ENCODE measurements at places on chromosomes 5 and 9. TPM values are rescaled to one million over a fixed set of nuclear protein-coding genes. Genes with fewer than 3 reads are reported as not detected.

GRCh38 chr9:36426945-36427344, 26.9 kb upstream of the RNF38 start:
- no peaks in the 10 kb centered on the region for H3K4me1 ChIP-seq
- DNase-seq: no peak
- no peak overlapping the region for H3K4me3 ChIP-seq
- no peak overlapping the region for H3K27ac ChIP-seq
- H3K27me3 ChIP-seq: no peaks in the 10 kb centered on the region

The UTP15 gene
- 4.5 TPM for polyA plus RNA-seq

The CDC37L1 gene
- 8.5 TPM for polyA plus RNA-seq

DNA sequence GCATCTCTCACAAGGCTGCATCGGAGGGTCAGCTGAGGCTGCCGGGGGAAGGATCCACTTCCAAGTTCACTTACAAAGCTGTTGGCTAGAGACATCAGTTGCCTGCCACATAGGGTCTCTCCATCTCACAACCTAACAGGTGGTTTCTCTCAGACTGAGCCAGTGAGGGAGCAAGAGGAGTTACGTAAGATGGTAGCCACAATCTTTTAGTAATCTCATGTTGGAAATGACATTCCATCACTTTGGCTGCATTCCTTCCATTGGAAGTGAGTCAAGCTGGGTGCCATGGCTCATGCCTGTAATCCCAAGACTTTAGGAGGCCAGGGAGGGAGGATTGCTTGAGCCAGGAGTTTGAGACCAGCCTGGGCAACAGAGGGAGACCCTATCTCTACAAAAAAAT, 7.4 kb upstream of the GRK6 start:
- no peaks in the 10 kb centered on the region for H3K36me3 ChIP-seq
- H3K27ac ChIP-seq: no peak overlapping the region
- no peaks in the 10 kb centered on the region for H3K4me1 ChIP-seq
- H3K27me3 ChIP-seq: no peaks in the 10 kb centered on the region
- no peak overlapping the region for H3K4me3 ChIP-seq

DNA sequence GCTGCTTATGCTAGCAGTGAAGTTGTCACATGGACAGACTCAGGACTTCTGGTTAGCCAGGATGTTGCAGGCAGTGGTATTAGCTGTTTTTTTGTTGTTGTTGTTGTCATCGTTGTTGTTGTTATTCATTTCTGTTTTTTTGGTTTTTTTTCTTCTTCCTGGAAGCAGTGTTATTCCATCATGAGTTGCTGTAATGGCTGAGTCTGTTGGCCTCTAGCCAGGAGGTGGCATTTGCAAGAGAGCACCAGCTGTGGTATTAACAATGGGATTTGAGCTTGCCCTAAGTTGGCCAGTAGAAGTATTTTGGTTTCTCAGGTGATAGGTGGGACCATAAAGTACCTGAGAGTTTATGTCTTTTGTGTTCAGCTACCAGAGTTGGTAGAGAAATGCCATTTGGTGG, 561.1 kb downstream of the KCTD16 start:
- H3K4me3 ChIP-seq: no peak overlapping the region
- no peaks in the 10 kb centered on the region for H3K27me3 ChIP-seq
- DNase-seq: no peak
- H3K4me1 ChIP-seq: no peaks in the 10 kb centered on the region
- H3K36me3 ChIP-seq: no peaks in the 10 kb centered on the region

- H3K4me1 ChIP-seq: no peaks in the 10 kb centered on the region
- H3K36me3 ChIP-seq: no peaks in the 10 kb centered on the region
- H3K4me3 ChIP-seq: no peak overlapping the region
Observed at GRCh38 chr9:135584934-135585333, 23.4 kb downstream of the PAEP start.

The ZFP2 gene
- polyA plus RNA-seq: 3.2 TPM

GRCh38 chr9:78857373-78858225, 560.7 kb downstream of the PSAT1 start:
- H3K27ac ChIP-seq: no peak overlapping the region
- no peaks in the 10 kb centered on the region for H3K27me3 ChIP-seq
- no peak overlapping the region for H3K4me3 ChIP-seq
- no peaks in the 10 kb centered on the region for H3K36me3 ChIP-seq

DNA sequence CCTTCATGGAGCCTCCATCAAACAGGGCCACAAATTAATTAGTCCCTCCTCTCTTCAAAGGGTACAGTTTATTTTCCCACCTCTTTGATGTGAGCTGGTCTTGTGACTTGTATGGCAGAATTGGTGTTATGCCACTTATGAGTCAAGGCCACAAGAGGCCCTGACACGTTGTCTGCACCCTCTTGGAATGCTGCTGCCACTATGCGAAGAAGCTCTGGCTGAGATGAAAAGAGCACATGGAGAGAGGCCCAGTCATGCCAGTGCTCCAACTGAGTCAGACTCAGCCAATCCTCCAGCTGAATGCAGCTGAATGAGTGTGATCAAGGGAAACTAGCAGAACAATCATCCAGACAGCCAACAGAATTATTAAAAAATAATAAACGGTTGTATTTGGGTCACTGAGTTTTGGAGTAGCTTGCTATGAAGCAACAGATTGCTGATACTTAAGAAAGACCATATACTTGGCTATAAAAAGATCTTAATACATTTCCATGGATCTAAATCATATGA, 128.3 kb downstream of the MARCHF11 start:
- H3K27me3 ChIP-seq: no peaks in the 10 kb centered on the region
- H3K27ac ChIP-seq: no peak overlapping the region
- no peaks in the 10 kb centered on the region for H3K36me3 ChIP-seq
- no peak overlapping the region for H3K4me3 ChIP-seq
- no peaks in the 10 kb centered on the region for H3K4me1 ChIP-seq

DNA sequence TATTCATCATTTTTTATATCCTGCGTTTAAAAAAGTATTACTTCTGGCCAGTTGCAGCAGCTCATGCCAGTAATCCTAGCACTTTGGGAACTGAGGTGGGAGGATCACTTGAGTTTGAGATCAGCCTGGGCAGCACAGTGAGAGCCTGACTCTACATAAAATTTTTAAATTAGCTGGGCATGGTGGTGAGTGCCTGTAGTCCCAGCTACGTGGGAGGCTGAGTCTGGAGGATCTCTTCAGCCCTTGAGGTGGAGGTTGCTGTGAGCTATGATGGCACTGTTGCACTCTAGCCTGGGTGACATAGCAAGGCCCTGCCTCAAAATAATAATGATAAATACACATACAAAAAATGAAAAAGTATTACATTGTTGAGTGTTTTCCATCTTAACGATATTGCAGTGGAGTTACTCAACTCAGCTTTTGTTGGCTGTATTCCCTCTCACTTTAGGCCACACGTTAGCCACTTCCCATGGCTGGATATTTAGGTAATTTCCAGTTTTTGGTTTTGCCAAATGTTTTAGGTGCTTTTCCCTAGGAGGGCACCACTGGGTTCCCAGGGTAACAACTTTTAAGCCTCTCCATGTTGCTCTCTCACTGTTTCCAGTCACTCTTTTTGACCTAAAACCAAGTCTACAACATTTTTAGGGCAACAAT, 20.6 kb downstream of the SHB start:
- H3K36me3 ChIP-seq: no peaks in the 10 kb centered on the region
- H3K27ac ChIP-seq: peak overlapping the region; percentile 85
- no peak for DNase-seq
- no peak overlapping the region for H3K4me3 ChIP-seq
- no peaks in the 10 kb centered on the region for H3K27me3 ChIP-seq
- H3K4me1 ChIP-seq: peaks cover 21% of the 10 kb centered on the region

- H3K4me1 ChIP-seq: no peaks in the 10 kb centered on the region
- no peak for DNase-seq
- H3K36me3 ChIP-seq: no peaks in the 10 kb centered on the region
- H3K4me3 ChIP-seq: no peak overlapping the region
Observed at GRCh38 chr5:76521240-76521758, 101.9 kb downstream of the F2RL2 start.

The C9orf50 gene
- polyA plus RNA-seq: not detected

GRCh38 chr9:133576875-133577736, 32.1 kb downstream of the FAM163B start:
- H3K27me3 ChIP-seq: no peaks in the 10 kb centered on the region
- no peaks in the 10 kb centered on the region for H3K36me3 ChIP-seq
- no peak for DNase-seq
- H3K4me3 ChIP-seq: no peak overlapping the region

DNA sequence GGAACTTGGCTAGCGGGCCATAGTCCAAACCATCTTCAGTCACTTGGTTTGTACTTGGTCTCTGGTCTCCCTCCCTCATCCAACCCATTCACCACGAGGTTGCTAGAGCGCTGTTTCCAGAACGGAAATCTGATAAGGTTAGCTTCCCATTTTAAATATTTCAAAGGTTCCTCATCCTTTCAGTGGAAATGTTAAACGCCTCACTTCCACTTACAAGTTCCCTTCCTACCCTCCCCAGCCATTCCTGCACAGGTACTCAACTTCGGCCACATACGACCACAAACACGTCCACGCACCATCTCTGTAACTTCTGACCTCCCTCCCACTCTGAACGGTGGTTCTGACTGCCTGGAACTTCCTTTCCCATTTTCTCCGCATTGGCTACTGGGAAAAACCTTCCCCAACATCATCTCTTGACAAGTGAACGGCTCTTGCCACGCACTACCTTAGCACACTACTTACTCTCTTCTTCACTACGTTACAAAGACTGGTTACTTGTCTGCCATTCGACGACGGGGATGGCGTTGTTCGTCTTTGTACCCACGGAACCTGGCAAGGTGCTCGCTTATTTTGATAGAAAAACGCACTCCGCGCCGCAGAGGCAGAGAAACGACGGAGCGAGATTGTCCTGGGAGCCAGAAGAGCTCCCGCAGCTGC, 629 bp downstream of the CCNH start:
- H3K36me3 ChIP-seq: no peaks in the 10 kb centered on the region
- no peaks in the 10 kb centered on the region for H3K27me3 ChIP-seq
- H3K27ac ChIP-seq: peak overlapping the region; percentile 95
- H3K4me3 ChIP-seq: peak overlapping the region; percentile 55
- peaks cover 8% of the 10 kb centered on the region for H3K4me1 ChIP-seq
- no peak for DNase-seq

The IL9 gene
- polyA plus RNA-seq: not detected

- H3K4me3 ChIP-seq: no peak overlapping the region
- H3K4me1 ChIP-seq: no peaks in the 10 kb centered on the region
- H3K36me3 ChIP-seq: no peaks in the 10 kb centered on the region
Observed at GRCh38 chr5:111135363-111135762, 43.2 kb downstream of the WDR36 start.

The IFNA21 gene
- polyA plus RNA-seq: not detected

GRCh38 chr5:28737682-28738081, 1699.3 kb upstream of the CDH9 start:
- no peak for DNase-seq
- H3K4me3 ChIP-seq: no peak overlapping the region
- no peaks in the 10 kb centered on the region for H3K4me1 ChIP-seq
- H3K27ac ChIP-seq: no peak overlapping the region
- H3K36me3 ChIP-seq: no peaks in the 10 kb centered on the region
- no peaks in the 10 kb centered on the region for H3K27me3 ChIP-seq

DNA sequence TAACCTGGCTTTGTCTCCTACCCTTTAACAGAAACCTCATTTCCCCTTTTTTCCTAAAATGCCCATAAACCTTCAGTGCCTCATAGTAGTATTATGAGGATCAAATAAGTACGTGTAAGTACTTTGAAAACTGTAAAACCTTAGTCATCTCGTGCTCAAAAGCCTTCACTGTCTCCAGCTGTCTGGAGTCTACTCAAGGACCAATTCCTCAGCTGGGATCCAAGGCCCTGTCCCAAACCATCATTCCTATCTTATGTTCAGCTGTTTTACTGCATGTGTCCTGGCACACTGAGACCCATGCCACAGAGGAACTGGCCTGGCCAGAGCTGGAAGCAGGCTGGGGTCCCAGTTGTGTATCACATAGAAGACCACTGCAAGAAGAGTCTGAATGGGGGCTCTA, 15.9 kb downstream of the ADAMTSL1 start:
- H3K27ac ChIP-seq: no peak overlapping the region
- H3K4me3 ChIP-seq: no peak overlapping the region
- no peaks in the 10 kb centered on the region for H3K4me1 ChIP-seq
- H3K27me3 ChIP-seq: no peaks in the 10 kb centered on the region
- DNase-seq: no peak

DNA sequence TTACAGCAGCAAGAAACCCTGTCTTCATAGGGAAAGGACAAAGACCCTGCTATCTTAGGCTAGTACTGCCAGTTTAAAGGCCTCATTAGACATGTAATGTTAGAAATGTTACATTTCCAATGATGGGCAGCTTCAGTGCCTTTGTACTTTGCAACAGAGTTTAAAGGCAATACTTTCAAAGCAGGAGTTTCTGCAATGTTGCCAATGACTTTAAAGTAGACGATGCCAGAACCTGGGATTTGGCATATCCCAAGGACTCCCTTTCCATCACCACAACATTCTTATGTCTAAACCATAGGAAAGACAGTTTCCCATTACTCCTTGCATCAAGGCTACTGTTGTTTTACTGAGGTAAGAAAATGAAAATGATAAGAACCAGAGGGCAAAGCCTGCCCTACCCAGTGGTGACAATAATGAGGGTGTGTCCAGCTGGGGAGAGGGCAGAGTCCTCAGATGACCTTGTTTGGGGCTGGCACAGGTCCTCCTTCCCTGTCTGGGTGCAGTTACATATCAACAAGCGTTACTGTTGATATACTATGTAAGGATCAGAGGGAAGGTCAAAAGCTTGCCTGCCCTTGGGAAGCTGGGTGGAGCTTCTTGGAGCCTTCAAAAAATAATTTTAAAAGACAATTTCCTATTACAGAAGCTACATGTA, 27.5 kb upstream of the MLANA start:
- no peaks in the 10 kb centered on the region for H3K36me3 ChIP-seq
- no peak overlapping the region for H3K4me3 ChIP-seq
- H3K27ac ChIP-seq: no peak overlapping the region
- no peaks in the 10 kb centered on the region for H3K27me3 ChIP-seq

The CLIC3 gene
- 1.3 TPM for polyA plus RNA-seq

GRCh38 chr5:154419236-154419635, 26.6 kb upstream of the SAP30L start:
- peaks cover 4% of the 10 kb centered on the region for H3K4me1 ChIP-seq
- DNase-seq: no peak

- no peaks in the 10 kb centered on the region for H3K27me3 ChIP-seq
- H3K36me3 ChIP-seq: no peaks in the 10 kb centered on the region
- no peak overlapping the region for H3K27ac ChIP-seq
- no peak overlapping the region for H3K4me3 ChIP-seq
- DNase-seq: no peak
Observed at GRCh38 chr5:139755892-139756671, 39.5 kb upstream of the PSD2 start.

The GCNT4 gene
- polyA plus RNA-seq: 1.7 TPM

GRCh38 chr5:124087752-124088151, 575.8 kb downstream of the CSNK1G3 start:
- no peaks in the 10 kb centered on the region for H3K36me3 ChIP-seq
- H3K4me3 ChIP-seq: no peak overlapping the region
- no peaks in the 10 kb centered on the region for H3K27me3 ChIP-seq
- no peaks in the 10 kb centered on the region for H3K4me1 ChIP-seq
- H3K27ac ChIP-seq: no peak overlapping the region

The CCDC192 gene
- polyA plus RNA-seq: not detected

The FCN2 gene
- 0.38 TPM for polyA plus RNA-seq

DNA sequence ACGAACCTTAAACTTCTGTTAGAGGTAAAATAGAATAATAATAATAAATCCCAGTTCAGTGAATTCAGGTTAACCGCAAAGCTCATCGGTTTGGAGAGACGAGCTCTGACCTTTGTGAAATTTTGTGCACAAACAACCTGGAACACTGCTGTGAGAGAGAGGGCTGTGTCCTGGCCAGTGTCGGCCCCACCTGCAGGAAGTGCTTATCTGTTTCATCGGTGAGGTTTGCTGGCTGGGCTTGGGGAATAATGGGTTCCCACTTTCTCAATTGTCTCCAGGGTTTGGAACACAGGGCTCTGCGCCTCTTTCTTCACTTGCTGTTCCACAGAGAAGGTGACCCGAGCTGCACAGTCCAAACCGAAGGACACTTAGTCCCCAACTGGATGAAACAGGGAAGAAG, 19.3 kb upstream of the CLPTM1L start:
- no peak overlapping the region for H3K4me3 ChIP-seq
- H3K36me3 ChIP-seq: no peaks in the 10 kb centered on the region
- H3K27ac ChIP-seq: no peak overlapping the region
- H3K27me3 ChIP-seq: no peaks in the 10 kb centered on the region
- H3K4me1 ChIP-seq: no peaks in the 10 kb centered on the region
- DNase-seq: no peak
